Left lung (tissue), 14 donors: ENCODE measurements at places on chromosomes 2 and 18. TPM values are rescaled to one million over a fixed set of nuclear protein-coding genes. Genes with fewer than 3 reads are reported as not detected.

The SAG gene
- not detected for total RNA-seq

The NAGK gene
- 138 TPM for total RNA-seq

The SERPINB12 gene
- total RNA-seq = not detected

The PREB gene
- total RNA-seq = 65.3 TPM

The AKAIN1 gene
- not detected for total RNA-seq

The RNMT gene
- total RNA-seq = 21.9 TPM

The PROKR1 gene
- total RNA-seq = not detected

The SLC5A7 gene
- total RNA-seq = 0.84 TPM

The UPP2 gene
- not detected for total RNA-seq

The SUCLG1 gene
- total RNA-seq = 63.1 TPM

The LMAN1 gene
- total RNA-seq = 93.1 TPM

The TRPM8 gene
- total RNA-seq = not detected

The SLC9A2 gene
- total RNA-seq = 0.58 TPM

The ABHD1 gene
- not detected for total RNA-seq

The PTPRN gene
- not detected for total RNA-seq

The ANKRD30B gene
- not detected for total RNA-seq

The SCN9A gene
- 11.8 TPM for total RNA-seq

The ZNF514 gene
- 12.9 TPM for total RNA-seq

The TRABD2A gene
- 6.3 TPM for total RNA-seq

The ID2 gene
- total RNA-seq = 67.5 TPM

The TBR1 gene
- total RNA-seq = not detected

The CRYGC gene
- not detected for total RNA-seq

The LYPD1 gene
- total RNA-seq = 2.5 TPM

The MYL12A gene
- 556 TPM for total RNA-seq

The CAPN13 gene
- total RNA-seq = 14.9 TPM

The MEP1B gene
- not detected for total RNA-seq

The HTR2B gene
- total RNA-seq = 0.94 TPM

The GNAL gene
- 1.8 TPM for total RNA-seq

The CFAP221 gene
- total RNA-seq = 20.8 TPM

The C2orf92 gene
- 8.9 TPM for total RNA-seq

The CFAP210 gene
- total RNA-seq = 0.68 TPM

The TRIM43 gene
- not detected for total RNA-seq

The CXCR1 gene
- 21.0 TPM for total RNA-seq

The NDC80 gene
- total RNA-seq = 1.7 TPM

The PPM1B gene
- total RNA-seq = 37.5 TPM

The LAMA3 gene
- total RNA-seq = 42.8 TPM

The PLEK gene
- 67.3 TPM for total RNA-seq

The LIMS2 gene
- total RNA-seq = 122 TPM

The ASPRV1 gene
- 1.2 TPM for total RNA-seq

The ANKRD39 gene
- 11.8 TPM for total RNA-seq

The REG3G gene
- not detected for total RNA-seq

The AMER3 gene
- total RNA-seq = not detected

The HOXD10 gene
- 0.31 TPM for total RNA-seq
